ENCODE measurements at places on chromosomes 11 and 22. TPM values are rescaled to one million over a fixed set of nuclear protein-coding genes. Genes with fewer than 3 reads are reported as not detected.

DNA sequence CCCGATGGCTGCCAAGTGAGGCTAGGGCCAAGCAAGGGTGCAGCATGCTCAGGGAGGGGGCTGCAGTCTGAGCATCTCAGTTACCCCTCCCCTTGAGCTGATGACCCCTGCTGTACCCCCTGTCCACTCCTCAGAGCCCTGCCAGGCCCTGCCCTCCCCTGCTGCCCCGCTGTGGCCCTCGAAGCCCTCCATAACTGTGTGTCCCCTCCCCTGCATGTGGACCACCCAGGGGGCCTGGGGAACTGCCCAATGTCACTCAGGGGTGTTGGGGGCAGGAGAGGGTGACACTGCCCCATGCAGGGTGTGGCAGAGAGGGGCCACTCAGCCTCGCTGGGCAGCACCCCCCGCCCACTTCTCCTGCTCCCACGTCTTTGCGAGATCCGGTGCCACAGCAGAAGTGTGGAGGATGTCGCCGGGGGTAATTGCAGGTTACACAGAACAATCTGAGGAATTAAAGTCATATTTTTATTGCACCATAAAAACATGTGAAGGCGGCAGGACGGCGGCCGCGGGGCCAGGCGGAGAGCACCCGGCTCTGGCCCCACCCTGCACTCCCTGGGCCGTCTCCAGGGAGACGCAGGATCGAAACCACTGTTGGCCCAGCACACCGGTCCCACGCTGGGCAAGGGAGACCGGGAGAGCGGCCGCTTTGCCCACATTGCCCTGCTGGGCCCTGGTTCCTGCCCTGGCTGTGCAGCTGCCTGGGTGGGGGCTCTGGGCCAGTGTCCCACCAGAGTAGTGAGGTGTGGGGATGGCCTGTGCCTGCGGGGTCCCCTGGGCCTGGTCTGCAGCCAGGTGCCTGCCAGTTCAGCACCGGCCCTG is 18.7 kb upstream of the GNB1L start:
- no peak overlapping the region for H3K27ac ChIP-seq
- H3K4me1 ChIP-seq, result no peaks in the 10 kb centered on the region
- H3K36me3 ChIP-seq, result no peaks in the 10 kb centered on the region

Gene CLDN5
- total RNA-seq, result not detected

Gene CCDC116
- total RNA-seq, result not detected

Gene HTR3B
- not detected for total RNA-seq

Gene ART1
- total RNA-seq, result not detected

Gene OR8J1
- total RNA-seq, result not detected

DNA sequence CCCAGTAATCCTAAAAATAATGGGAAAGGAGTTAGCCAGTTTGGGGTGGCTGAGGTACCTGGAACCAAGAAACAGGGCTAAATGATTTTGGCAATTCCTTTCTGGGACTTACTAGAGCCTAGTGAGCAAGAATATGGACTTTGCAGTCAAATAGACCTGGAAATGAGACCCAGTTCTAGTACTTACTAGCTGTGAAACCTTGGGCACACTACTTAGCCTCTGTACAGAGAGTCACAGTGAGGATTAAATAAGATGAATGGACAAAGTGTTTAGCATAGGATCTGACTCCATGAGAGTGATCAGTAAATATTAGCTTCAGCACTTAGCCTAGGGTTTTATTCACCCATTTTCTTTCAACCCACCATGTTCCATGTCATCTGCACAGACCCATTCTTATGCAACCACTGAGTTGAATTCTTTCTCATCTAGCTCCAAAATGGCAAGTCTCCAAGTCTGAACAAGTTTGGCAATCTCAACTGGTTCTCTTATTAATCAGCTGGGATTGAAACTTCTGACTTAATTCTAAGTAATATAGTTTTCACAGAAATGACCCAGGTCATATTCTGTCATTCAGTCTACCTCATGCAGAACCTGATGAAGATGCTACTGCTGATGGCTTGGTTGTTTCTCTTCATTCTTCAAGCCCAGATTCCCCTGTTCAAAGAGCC is 15.0 kb upstream of the SORL1 start:
- H3K27ac ChIP-seq, result no peak overlapping the region
- no peaks in the 10 kb centered on the region for H3K36me3 ChIP-seq
- no peaks in the 10 kb centered on the region for H3K4me1 ChIP-seq
- no peak overlapping the region for H3K4me3 ChIP-seq
- no peak for DNase-seq

Gene ADM2
- total RNA-seq, result 28.8 TPM

DNA sequence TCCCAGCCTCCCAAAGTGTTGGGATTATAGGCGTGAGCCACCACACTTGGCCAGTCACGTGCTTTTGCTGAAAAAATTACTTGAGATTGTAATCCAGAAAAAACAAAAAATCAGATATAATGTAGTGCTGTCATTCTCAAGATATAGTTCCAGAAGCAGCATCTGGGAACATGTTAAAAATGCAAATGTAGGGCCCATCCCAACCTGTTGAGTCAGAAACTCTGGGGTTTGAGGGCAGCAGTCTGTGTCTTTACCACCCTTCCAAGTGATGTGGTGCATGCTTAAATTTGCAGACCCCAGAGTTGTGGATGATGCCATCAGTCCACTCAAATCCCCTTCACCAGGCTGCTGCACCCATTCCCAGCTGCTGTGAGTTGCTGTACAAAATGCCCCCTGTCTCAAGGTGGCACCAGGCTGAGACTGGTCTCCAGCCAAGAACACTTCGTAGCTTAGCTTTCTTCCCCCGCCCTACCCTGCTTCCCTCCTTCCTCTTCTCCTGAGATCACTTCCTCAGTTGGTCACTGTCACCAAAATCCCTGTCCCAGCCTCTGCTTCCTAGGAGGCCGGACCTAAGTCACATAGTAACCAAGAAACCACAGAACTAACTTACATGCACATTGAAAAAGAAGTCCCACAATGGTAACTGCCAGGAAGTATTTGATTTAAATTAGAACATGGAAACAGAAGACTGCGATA is 18.2 kb upstream of the ARRB1 start:
- peaks cover 67% of the 10 kb centered on the region for H3K4me1 ChIP-seq
- no peak for DNase-seq
- H3K27ac ChIP-seq, result peak overlapping the region; percentile 79

DNA sequence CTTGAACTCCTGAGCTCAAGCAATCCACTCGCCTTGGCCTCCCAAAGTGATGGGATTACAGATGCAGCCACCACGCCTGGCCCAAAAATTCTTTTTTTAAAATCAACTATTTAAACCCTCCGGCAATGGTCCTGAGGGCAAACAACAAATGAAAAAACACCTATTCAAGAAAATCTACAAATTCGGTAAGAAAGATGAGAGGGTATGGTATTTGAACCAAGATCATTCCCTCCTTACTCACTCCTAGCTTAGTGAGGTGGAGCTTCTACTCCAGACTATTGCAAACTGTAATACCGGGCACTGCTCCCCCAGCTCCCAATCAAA is 2.1 kb downstream of the NF2 start:
- H3K4me3 ChIP-seq, result no peak overlapping the region
- no peak overlapping the region for H3K27ac ChIP-seq
- no peaks in the 10 kb centered on the region for H3K27me3 ChIP-seq

Gene CREB3L1
- total RNA-seq, result 24.9 TPM

GRCh38 chr11:114180301-114181055 is 115.7 kb upstream of the NNMT start:
- H3K4me1 ChIP-seq, result peaks cover 22% of the 10 kb centered on the region
- H3K4me3 ChIP-seq, result no peak overlapping the region
- DNase-seq, result peak; percentile 73

Measured in Caco-2 (cell line).